ENCODE measurements at places on chromosomes 11 and 22.
A peak's percentile ranks its signal among the peaks of the same experiment; 100 is the strongest.

DNA sequence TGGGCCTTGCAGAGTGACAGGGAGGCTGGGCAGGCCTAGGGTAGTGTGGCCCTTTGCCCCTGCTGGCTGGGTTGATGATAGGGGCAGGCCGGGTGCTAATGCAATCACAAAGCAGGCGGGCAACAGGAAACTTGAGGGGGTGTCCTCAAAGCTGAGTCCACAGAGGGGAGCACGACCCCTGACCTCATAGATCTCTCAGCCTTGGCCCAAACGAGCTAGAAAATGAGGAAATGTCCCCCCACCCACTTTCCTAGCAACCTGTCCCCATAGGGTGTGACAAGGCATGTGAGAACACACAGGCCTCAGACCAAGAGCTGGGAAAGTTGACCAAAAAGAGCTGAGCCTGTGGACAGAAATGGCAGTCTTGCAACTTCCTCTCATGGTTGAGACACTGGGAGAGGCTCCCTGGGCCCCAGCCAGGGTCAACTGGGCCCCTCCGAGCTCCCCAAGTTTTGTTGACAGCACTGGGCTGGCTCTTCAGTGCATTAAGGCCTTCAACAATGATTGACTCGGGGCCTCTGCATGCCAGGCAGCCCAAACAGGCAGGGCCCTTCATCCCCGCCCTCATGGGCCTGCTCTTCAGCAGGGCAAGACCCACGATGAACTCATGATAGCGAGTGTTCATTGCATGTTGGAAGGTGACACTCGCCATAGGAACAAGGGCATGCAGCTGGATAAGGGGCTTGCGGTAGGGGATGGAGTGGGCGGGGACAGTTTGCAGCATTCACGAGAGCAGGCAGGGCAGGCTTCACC lies 9.8 kb upstream of the SPI1 start:
- no peak for DNase-seq

DNA sequence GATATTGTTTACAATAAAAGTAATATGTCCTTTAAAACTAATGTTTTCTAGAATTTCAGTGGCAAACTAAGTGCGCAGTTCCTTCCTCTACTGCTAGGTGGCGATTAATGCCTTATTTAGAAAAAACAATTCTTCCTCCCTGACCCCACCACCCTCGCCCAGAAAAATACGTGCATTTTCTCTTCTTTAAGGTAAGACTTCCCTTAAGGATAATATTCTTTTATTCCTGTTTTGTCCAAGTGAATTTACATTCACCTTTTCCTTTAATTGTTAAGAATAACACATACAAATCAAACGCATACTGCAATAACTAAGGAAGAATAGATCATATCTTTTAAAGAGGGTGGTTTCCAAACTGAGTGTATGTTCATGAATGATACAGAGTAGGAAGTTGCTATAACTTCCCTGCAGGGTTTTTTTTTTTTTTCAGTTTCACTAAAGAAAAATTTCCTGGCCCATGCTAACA lies 17.0 kb upstream of the PSMA1 start:
- no peak for DNase-seq

- DNase-seq = no peak
Measured at GRCh38 chr22:30863081-30863833, 105.3 kb downstream of the MORC2 start.

DNA sequence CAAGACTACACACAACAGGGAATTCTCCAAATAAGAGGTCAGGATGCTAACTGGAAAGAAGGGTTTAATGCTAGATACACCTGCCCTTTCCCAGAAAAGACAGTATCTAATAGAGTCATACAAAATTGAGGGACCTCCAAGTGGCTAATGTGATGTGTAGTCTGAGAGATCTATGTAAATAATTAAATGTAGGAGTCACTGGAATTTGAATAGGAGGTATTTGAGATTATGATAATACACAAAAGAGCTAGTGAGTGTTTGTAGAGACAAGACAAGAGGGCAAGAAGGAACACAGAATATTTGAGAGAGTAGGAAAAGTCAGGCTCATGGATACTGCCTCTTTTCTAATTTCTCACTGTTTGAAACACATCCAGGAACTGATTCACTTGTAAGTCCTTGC lies 15.5 kb upstream of the INSC start:
- DNase-seq = no peak

GRCh38 chr22:39958949-39959639 lies 1.1 kb upstream of the TMA7B start:
- no peak for DNase-seq

GRCh38 chr11:115606498-115607220 lies 102.4 kb upstream of the CADM1 start:
- no peak for DNase-seq

- no peak for DNase-seq
Measured at GRCh38 chr11:35239471-35240075, 100.6 kb downstream of the CD44 start.

GRCh38 chr22:49091451-49091850 lies 736.2 kb downstream of the BRD1 start:
- no peak for DNase-seq

DNA sequence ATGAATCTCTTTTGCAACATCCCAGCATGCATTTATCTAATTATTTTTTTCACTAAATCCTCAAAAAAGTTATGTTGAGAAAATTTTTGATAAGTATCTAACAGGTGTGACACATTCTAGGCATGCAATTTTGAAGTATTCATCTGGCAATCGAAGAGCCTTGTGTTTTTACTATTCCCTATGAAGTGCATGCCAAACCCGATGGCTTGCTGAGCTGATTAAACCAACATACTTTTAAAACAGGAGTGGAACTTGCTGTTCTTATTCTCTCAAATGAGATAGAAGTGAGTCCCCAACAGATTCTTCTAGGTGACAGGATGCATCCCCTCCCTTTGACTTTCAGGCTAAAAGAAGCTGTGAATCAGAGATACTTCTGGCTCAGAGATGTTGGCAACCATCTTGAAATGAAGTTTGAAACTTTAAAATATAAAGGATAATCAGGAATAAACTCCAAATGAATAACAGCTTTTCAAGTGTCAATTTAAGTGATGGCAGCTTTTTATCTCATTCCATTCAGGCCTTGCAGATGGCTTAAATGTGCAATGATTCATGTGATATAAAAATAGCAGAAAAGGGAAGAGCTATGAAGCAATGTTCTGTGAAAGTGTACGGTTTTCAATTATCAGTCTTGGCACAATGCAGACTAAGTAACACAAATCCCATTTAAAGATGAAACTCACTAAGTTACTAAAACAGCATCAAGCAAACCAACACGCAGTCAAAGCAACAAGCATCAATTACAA lies 67.7 kb downstream of the APOL5 start:
- DNase-seq = no peak

DNA sequence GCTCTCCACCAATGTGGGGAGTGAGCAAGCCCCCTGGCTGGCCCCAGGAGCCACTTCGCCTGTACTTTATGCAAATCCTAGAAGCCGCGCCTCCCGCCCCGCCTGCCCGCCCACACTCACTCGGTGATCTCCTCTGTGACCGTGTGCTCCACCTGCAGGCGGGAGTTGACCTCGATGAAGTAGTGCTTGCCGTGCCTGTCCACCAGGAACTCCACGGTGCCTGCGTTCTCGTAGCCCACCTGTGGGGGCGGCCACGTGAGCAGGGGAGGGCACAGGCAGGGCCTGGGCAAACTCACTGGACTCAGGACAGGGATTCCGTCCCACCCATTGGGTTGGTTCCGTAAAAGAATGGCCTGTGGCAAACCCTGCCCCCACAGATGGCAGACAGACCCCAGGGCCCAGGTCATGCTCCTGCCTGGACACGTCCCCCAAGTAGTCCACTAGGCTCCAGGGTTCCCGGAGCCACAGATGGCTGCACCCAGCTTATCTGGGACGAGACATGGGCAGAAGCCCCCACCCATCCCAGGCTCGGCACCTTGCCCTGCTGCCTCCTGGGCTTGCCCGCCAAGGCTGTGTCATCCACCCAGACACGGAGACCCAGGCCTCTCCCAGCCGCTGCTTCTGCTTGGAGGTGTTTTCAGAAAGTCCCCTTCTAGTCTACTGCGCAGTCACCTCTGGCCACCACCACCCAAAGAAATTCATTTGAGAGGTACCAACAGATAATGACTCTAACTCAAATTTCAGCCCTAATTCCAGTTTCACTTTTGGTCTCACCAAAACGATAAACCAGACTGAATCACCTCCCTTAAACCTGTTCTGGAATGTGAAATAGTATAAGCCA lies 12.1 kb downstream of the LRFN4 start:
- peak; percentile 65 for DNase-seq

DNA sequence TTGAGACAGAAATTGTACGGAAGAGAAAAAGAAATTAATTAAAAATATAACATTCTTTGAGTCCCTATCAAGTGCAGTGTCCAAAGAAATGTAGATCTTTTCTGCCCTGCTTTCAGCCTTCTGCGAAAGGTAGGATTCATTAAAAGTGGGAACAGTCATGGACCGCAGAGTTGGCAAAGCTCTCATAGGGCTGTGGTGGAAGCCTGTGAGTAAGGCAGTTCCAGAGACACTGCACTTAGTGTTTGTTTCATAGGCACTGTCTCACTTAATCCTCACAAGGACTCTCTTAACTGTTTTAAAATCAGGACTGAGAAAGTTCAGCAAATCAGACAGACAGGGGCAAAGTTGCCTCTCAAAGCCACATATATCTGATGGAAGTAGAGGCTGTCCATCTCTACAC lies 5.5 kb downstream of the MRGPRX2 start:
- DNase-seq = no peak

- DNase-seq = no peak
Measured at GRCh38 chr11:130023204-130023603, 20.6 kb upstream of the PRDM10 start.

- DNase-seq = no peak
Measured at GRCh38 chr11:11384829-11385228, 31.8 kb upstream of the CSNK2A3 start.

DNA sequence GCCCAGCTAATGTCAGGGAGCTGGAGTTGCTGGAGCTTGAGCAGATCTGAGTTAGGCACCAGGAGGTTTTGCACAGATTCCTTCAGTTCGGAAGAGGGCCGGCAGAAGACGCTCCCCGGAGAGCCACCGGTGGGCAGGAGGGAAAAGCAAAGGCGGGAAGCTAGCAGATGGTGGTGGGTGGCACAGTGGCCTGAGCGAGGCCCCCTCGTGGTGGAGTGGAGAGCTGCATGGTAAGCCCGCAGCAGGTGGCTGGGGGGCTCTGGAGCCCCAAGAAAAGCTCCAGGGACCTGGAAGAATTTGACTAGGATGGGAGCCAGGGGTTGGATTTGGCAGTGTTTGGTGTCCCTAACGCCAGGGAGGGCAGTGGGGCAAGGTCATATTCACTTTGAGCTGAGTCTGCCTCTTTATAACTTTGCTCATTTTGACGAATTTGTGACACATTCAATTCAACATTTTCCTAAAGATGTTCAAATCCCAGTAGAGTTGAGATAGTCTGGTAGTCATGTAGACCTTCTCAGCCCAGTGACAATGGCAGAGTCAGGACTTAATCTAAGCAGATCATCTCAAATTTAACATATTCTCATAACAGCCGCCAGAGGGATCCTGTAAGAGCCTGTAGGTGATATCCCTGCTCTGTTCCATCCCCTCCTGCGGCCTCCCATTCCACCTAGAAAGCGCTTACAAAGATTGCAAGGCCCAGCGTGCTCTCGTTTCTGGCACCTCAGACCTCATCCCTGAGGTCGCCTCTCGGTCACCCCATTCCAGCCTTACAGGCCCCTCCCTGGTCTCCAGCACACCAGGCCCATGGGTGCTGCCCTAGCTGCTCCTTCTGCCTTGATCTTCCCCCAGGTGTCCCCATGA lies 57.9 kb downstream of the TRIM29 start:
- DNase-seq = no peak

GRCh38 chr11:66371627-66372415 lies at the start of gene SLC29A2:
Gene SLC29A2, minus strand, starts transcription at chr11:66371760. Its CDS starts 169 bp downstream, at chr11:66371591.
- DNase-seq = peak; percentile 72

- DNase-seq = peak; percentile 37
Measured at GRCh38 chr11:83194281-83195142, 1.0 kb downstream of the ANKRD42 start.

DNA sequence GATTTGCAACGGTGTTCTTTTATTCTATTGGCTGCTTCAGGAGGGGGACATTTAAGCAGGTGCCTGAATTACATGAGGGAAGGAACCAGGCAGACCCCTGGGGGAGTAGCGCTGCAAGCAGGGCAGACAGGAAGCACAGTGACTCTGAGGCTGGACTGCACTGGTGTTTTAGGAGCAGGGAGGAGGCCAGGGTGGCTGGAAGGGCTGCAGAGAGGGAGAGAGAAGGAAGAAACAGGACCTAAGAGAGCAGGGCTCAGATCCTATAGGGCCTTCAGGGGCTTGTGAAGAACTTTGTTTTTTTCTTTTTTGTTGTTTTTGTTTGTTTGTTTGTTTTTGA lies 62.5 kb upstream of the SORL1-AS1 start:
- no peak for DNase-seq

GRCh38 chr11:120622189-120622875 lies 110.8 kb downstream of the GRIK4 start:
- DNase-seq = no peak

DNA sequence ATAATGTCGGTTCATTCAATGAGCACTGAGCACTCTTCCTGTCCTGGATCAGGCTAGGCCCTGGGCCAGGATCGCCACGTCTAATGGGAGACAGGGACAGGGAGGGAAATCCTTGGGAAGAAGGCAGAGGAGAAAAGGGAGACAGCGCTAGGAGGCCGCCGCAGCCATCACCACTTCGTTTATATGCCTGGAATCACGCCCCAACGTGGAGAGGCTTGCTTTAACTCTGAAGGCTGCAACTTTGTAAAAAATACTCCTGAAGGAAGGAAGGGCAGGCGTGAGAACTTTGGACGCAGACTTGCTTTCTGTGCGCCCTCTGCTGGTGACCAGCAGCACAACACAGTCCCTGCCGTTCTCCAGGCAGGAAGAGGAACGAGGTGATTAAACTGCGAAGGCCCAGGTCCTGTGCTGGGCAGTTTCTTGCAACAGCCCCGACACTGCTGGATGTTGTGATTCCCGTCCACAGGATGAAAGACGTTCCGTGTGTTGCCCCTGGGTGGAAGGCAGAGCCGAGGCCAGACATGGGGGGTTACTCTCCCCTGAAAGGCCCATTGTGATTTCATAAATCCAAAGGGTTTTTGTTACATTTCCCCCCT lies 22.1 kb downstream of the RIBC2 start:
- DNase-seq = peak; percentile 62

DNA sequence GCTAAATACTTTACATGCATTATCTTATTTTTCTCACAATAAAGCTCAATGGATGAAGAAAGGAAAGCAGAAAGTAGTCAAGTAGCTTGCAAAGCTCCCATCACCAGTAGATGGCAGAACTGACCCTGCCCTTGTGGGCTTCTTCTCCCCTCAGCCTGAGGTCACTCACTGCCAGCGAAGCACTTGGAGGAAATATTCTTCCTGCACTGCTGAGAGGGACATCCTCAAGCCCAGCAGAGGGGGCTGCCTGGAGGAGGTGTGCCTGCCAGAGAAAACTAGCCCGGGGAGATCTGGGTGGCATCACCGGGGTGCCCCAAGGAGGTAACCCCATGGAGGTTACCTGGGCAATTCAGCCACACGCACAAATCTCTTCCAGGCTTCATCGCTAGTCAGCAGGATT lies 6.6 kb downstream of the APOL4 start:
- no peak for DNase-seq

- no peak for DNase-seq
Measured at GRCh38 chr11:69899957-69900821, 81.0 kb upstream of the FGF3 start.

GRCh38 chr11:65866509-65867283 lies 5.9 kb downstream of the EFEMP2 start:
- DNase-seq = no peak
